ENCODE measurements at places on chromosomes 1 and 21. TPM values are rescaled to one million over a fixed set of nuclear protein-coding genes. Genes with fewer than 3 reads are reported as not detected.
A peak's percentile ranks its signal among the peaks of the same experiment; 100 is the strongest.

DNA sequence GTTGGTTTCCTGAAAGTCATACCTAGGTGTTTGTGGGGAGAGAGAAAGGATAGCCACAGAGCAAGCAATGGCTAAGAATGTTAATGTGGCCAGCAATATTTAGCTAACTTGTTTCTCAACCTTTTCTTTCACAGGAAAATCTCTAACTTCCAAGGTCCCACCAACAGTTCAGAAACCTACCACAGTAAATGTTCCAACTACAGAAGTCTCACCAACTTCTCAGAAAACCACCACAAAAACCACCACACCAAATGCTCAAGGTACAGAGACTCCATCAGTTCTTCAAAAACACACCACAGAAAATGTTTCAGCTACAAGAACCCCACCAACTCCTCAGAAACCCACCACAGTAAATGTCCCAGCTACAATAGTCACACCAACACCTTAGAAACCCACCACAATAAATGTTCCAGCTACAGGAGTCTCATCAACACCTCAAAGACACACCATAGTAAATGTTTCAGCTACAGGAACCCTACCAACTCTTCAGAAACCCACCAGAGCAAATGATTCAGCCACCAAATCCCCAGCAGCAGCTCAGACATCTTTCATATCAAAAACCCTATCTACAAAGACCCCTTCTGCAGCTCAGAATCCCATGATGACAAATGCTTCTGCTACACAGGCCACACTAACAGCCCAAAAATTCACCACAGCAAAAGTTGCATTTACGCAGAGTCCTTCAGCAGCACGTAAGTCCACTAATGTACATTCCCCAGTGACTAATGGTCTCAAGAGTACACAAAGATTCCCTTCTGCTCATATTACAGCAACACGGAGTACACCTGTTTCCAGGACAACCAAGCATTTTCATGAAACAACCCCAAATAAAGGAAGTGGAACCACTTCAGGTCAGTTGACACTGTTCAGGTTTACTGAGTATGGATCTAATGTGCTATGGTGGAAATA lies 15.3 kb downstream of the CD55 start:
- no peak for DNase-seq

DNA sequence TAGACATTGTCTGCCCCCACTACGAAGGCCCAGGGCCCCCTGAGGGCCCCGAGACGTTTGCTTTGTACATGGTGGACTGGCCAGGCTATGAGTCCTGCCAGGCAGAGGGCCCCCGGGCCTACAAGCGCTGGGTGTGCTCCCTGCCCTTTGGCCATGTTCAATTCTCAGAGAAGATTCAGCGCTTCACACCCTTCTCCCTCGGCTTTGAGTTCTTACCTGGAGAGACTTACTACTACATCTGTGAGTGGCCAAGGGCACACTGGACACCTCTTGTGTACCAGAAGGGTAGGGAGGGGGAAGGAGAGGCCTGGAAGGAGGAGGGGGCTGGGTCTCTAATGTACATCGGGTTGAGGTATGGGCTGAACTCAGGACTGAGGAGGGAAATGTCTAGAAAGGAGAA lies 3.2 kb downstream of the EFNA4 start:
- no peak for DNase-seq

DNA sequence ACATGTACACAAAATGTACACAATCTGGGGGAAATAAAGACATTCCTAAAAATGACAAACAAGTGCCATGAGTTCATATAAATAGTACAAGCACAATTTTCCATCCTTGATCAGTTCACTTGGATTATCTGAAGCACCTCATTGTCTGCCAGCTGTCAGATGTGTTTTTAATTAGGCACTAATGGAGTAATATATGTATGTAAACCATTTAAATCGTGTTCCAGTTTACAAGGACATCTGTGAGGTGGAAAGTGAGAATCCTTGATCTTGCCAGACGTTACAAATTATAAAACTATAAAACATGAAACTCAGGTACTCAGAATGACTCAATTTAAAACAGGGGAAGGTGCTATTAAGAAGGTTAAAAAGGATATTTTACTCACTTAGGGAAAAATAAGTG lies 1312.2 kb downstream of the PLA2G4A start:
- no peak for DNase-seq

DNA sequence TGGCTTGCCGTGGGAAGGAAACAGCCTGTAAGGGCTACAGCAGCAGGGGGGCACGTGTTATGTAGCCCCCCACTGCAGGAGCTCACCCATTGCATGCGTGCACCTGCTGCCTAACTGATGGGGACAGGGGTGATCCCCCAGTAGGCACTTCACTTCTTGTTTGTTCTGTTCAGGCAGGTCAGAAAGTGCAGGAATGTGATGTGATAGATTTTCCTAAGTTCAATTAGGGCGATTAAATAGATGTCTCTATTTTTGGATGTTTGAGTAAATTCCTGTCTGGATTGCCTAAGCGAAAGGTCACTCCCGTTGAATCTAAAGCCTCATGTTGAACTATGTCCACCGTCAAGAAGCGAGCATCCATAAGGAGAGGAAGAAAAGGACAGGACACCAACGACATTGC lies 78.8 kb upstream of the LPGAT1 start:
- no peak for DNase-seq

- DNase-seq = no peak
Observed at GRCh38 chr1:79551321-79551720, 544.8 kb upstream of the ADGRL4 start.

- DNase-seq = no peak
Observed at GRCh38 chr1:201386208-201386607, 8.7 kb upstream of the TNNT2 start.

DNA sequence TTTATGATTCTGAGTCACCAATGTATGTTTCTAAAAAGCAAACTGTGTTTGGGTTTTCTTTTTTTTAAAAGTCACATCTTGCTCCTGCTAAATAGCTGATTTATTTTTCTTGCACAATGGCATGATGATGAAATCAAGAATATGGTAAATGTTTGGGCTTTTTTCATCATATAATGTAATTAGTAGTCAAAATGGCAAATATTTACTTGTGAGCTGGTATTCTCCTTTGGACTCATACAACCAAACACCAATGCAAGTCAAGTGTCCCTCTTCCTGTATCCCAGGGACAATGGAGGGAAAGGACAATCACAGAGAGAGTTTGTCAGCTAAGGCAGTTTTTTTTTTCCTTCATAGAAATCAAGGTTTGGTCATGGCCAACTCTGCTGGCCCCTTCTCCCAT lies 94.6 kb upstream of the RALGPS2 start:
- DNase-seq = no peak

GRCh38 chr1:229127301-229127700 lies 143.6 kb upstream of the RAB4A start:
- peak; percentile 56 for DNase-seq

GRCh38 chr1:167878372-167879160 lies 35.4 kb downstream of the ADCY10 start:
- DNase-seq = no peak

DNA sequence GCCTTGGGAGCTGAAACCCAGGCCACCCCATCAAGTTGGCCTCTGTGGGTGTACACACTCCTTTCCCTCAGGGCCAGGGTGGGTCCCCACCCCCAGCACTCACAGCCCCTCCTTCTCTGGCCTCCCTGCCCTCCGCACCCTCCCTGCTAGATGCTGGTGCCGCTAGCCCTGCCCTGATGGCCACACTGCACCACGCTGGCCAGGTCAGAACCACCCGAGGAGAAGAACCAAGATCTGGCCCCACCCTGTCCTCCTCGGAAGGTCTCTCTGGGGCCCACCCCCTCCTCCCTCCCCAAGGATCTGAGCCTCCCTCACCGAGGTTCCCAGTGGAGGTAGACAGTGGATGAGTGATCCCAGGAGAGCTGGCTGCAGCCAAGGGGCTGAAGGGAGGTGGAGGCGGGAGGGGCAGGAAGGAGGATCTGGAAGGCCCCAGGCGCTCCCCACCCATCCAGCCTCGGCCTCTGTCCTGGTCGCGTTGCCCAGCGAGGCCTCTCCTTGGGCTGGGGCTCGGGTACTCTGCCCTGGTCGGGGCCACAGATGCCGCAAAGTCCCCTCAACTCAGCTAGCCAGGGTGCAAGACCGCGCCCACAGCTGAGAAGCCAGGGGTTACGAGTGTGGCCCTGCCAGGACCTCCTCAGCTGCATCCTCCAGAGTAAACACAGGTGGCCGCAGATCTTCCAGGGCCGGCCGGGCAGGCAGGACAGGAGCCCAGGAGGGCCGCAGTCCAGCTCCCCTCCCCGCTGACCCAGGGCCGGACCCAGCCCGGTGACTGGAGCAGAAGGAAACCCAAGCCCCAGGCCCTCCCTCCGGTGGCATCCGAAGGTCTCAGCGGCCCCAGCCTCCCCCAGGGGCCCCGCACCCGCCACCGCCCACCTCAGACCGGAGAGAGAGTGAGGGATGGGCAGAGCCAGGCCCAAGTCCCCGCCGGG lies 5.2 kb downstream of the B3GALT6 start:
- DNase-seq = no peak

DNA sequence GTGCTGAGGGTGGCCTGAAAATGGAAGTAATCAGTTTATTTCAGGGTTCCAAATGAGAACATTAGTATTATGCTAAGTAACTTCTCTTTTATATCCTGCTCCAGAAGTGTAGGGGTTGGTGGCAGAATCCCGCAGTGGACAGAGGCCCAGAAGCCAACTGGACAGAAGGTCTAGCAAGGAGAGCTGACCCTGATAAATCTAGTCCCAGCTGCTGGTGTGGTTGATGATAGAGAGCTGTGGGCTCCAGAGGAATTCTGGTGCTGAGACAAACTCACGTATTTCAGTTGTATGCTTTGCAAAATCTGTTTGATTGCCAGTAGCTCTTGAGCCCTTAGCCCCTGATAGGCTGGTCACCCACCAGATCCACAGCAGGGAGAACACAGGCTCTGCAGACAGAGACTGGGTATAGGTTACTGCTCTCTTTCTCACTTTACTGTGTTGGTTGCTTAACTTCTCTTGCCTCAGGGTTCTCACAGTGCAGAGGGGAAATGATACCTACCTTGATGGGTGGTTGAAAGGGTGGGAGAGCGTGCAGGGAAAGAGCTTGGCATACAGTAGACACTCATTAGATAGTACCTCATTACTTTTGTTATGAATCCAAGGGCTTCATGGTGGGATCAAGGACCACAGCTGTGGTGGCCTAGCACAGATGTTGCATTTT lies 29.6 kb upstream of the CACNA1E start:
- DNase-seq = no peak

DNA sequence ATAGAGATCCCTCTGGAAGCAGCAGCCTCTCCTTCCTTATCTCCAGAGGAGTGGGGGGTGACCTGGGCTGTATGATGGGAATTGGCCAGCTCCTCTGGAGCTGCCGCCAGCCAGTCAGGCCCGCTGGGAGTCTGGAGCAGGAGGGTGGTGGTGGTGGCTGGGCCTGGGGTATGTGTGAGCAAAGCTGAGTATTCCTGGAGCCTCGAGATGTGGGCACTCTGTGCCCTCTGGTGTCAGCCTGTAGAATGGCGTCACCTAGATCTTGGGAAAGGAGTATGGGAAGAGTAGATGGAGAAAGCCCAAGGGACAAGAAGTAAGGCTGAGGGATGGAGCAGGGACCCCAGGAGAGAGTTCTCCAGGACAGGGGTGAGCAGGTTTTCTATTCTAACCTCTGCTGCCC lies 16.0 kb downstream of the VANGL2 start:
- peak; percentile 28 for DNase-seq

GRCh38 chr1:34776911-34777310 lies 4.1 kb upstream of the GJB3 start:
- DNase-seq = no peak

DNA sequence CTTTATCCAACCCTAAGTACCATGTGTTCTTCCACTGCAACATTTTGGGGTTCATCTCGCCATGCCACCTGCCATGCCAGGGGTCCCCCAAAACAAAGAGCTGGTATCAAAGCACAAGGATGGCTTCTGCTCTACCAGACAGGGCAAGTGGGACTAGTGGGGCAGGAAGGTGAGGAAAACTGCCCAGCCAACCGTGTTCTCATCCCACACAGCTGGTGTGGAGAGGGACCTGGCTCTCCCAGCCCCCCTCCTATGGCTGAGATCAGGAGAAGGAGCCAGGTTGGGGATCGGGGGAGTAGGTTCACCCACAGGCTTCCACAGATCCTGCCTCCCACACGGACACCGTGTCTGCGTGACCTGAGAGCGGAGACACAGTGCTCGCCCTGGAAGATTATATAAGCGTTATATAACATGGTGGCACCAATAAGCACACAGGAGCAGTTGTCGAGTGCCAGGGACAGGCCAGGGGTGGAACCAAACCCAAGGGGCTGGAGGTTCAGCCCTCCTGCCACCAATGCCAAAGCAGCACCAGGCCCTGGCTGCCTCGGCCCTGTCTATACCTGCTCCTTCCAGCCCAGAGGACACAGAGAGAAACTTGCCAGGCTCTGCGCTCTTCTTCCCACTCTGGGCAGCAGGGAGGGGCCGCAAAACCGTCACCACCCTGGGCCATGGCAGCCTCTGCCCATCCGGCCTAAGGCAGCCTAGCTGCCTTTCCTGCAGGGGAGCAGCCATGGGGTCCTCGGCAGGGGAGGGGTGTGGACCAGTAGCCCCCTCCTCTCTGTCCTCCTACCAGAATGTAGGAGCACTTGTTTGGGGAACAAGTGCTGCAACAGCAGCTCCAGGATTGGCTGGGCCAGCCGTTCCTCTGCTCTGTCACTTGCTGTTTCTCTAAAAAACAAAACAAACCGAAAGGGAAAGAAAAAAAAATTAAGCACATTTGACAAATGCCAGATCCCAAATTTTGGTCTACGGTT lies 43.5 kb downstream of the CD34 start:
- DNase-seq = no peak

GRCh38 chr1:22803833-22804232 lies 93.2 kb downstream of the EPHB2 start:
- DNase-seq = no peak

DNA sequence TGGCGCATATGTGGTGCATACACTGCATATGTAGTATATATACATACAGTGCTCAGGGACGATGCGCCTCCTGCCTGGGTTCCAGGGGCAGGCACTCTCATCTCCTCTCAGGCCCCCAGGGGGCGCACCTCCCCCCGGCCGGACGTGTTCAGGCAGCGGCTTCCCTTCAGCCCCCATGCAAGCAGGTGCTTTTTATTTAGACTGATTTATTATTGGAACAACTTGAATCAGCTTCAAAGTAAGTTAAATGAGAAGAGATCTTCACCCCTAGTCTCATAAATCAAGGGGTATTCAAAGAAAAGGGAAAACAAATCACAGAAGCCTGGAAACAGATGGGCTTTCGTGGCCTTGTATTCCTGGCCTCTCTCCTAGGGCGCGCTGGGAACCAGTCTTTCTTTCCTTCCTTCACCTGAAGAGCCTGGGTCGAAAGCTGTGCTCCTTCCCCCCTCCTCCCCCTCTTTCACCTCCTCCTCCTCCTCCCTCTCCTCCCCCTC lies 64.6 kb downstream of the UBIAD1 start:
- peak; percentile 44 for DNase-seq

Gene ZNF683
- total RNA-seq = not detected

Gene SLC2A5
- not detected for total RNA-seq

Gene SH2D1B
- not detected for total RNA-seq

Gene ACTL8
- total RNA-seq = not detected

Gene PRDM2
- 10.4 TPM for total RNA-seq

Gene ASTN1
- total RNA-seq = 0.06 TPM

Gene OR10Z1
- total RNA-seq = not detected

Gene SPRR2A
- total RNA-seq = not detected

Gene TMEM79
- total RNA-seq = 0.69 TPM
